Inflammatory macrophage treated with lipopolysaccharide for 4 hours (primary cell): ENCODE measurements at places on chromosomes 1 and 21.
A peak's percentile ranks its signal among the peaks of the same experiment; 100 is the strongest.

- DNase-seq, result no peak
Measured at GRCh38 chr1:101298663-101299062, 61.8 kb downstream of the S1PR1 start.

GRCh38 chr1:194684636-194685035 is 1498.2 kb upstream of the B3GALT2 start:
- DNase-seq, result no peak

GRCh38 chr1:218456444-218456843 is 111.3 kb downstream of the TGFB2 start:
- DNase-seq, result peak; percentile 48

DNA sequence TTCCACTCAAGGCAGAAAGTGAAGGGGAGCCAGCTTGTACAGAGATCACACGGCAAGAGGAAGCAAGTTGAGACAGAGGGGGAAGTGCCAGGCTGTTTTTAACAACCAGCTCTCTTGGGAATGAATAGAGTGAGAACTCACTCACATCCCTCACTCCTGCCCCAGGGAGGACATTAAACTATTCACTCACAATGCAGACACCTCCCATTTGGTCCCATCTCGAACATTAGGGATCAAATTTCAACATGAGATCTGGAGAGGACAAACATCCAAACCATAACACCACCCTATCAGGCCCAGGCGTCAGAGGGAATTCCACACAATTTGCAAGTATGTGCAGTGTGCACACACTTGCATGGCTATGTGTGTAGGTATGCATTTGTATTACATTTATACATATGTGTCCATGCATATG is 62.7 kb downstream of the DMAP1 start:
- DNase-seq, result peak; percentile 54

DNA sequence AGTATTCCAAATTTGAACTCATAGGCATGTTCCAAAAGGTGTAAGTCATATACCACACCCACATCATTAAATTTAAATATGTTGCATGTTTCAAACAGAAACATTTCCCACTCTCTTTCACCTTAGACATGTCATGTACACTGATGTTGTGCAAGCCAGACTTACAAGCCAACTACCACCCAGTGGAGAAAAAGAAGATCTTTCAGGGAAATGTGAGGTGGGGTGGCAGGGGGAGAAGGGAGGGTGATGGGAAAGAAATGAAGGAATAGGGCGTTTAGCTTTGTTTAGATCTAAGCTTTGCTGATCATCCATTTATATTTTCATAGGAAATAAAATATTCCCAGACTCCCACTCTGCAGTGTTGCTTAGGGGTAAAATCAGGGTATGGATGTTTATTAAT is 1.6 kb downstream of the NEGR1 start:
- no peak for DNase-seq

- peak; percentile 4 for DNase-seq
Measured at GRCh38 chr1:8941906-8942305, 3.8 kb upstream of the CA6 start.

DNA sequence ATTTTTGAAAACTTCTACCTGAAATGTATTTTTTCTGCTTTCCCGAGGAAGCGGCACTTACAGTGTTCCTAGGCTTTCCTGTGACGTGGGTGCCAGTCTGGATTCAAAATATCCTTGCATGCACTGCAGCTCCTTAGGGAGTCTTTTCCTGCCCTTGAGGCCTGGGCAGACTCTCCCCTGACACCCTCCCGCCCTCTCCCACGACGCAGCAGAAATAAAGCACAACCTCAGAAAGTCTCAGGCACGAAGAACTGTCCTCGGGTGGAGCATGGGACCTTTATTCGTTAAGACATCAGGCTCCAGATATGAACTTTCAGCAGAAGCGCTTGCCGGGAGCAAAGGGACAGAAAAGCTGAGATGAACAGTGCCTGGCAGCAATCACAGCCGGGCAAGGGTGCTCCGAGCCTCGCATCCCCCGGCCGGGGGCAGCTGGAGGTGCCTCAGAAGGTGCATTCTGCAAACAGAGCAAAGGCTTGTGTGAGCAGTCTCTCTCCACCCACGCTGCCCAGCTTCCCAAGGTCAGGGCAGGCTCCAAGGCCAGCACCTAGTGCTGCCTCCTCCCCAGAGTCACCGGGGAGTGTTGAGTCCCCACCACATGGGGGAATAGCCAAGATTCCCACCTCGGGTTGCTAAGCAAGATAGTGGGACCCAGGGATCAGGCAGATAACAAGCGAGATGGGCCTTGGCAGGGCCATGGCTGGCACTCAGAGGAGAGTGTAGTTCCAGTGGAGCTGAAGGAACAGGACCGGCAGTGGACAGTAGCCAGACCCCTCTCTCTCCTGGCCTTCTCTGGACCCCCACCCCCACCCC is 3.2 kb downstream of the TFF3 start:
- no peak for DNase-seq

- no peak for DNase-seq
Measured at GRCh38 chr1:246503341-246503740, 3.7 kb downstream of the SMYD3 start.

DNA sequence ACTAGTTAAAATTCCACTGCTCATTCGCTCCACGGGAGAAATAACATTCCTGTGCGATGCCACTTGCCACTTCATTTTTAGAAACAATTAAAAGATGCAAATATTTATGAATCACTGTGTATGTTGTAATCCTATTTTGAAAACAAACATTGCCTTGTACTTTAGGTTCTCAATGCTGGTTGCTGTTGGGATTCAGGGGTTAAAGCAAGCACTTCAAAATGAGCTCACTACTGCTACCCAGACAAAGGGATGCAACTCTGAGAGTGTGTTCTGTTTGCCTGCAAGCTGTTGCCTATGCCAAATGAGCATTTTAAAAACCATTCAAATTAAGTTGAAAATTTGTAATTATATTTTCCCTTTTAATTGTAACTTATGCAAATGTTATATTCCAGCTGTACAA is 87.5 kb downstream of the RWDD3 start:
- no peak for DNase-seq

DNA sequence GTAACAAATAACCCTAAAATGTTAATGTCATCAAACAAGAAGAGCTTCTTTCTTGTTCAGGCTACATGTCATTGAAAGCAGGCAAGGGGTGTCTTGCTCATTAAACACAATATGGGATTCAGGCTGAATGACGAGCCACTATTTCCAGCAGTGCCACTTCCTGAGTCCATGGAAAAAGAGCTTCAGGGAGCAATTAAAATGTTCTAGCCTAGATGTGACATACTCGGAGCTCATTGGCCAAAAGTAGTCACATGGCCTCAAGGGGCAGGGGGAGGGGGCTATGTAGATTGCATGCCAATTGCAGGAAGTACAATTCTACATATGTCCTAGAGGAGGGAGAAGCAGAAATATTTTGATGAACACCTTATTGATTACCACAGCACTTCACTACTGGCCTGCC is 685.3 kb upstream of the ADGRL2 start:
- DNase-seq, result no peak

DNA sequence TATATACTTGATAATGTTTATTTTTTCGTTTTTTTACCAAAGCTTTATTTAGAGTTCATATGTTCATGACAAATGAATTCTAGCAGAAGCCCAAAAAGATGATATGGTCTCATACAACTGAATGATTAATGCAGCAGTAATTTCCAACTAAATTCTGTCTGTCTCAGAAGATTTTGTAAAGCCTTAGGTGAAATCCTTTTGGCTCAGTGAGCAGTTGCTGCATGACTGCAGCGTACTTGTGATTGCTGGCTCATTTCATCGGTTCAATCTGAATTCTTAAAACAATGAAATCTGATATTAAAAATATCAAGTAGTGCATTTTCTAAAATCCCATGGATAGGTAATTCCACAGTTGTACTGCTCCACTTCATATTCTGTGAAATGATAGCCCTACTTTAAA is 73.2 kb downstream of the AK5 start:
- DNase-seq, result no peak

DNA sequence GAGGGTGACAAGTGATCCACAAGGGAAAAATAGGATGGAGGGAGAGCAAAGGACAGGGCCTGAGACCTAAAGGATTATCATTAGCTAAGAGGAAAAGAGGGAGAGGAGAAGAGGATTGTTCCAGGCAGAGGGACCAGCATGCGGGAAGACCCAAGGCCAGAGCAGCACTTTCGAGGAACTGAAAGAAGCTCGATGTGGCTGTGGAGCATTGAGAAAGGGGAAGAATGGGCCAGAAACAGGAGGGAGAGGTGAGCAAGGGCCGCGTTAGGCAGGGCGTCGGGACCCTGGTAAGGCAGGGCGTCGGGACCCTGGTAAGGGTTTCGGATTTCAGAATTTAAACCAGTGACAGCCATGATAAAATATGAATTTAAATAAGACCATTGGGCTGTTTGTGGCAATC is 22.8 kb upstream of the CSF1 start:
- DNase-seq, result peak; percentile 74

GRCh38 chr1:33005838-33006421 is 30.8 kb downstream of the AK2 start:
- DNase-seq, result no peak

- DNase-seq, result no peak
Measured at GRCh38 chr1:245428681-245429080, 273.9 kb downstream of the KIF26B start.

GRCh38 chr1:32998997-32999396 is 34.4 kb upstream of the RNF19B start:
- no peak for DNase-seq

DNA sequence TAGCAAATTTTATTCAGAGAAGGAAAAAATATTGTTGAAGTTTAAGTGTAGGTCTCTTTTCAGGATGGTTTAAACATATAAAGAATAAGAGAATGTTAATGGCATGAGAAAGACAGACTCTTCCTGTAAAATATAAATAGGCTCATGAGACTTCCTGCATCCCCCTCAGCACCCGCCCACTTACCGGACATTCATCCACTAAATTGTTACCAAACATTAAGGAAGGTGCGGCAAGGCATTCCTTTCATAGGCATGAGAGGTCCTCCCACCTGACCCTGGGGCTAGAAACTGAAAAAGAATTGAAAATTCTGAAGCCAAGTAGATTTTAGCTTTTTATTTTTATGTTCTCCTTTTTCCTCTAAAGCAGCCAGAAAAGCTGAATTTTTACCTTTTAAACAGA is 10.6 kb upstream of the USP1 start:
- DNase-seq, result peak; percentile 29

GRCh38 chr1:4131734-4132133 is 231.7 kb upstream of the C1orf174 start:
- DNase-seq, result no peak

DNA sequence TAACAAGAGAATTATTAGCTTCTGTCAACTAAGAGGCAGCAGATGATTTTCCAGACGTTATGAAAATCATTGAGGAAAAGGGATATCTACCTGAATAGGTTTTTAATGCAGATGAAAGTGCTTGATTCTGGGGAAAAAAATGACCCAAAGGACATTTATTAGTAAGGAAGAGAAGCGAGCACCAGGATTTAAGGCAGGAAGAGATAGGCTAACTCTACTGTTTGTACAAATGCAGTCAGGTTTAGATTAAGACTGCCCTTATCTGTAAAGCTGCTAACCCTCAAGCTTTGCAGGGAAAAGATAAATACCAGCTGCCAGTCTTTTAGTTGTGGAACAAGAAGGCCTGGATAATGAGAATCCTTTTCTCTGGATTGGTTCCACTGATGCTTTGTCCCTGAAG is 33.0 kb upstream of the LRIG2 start:
- DNase-seq, result no peak

DNA sequence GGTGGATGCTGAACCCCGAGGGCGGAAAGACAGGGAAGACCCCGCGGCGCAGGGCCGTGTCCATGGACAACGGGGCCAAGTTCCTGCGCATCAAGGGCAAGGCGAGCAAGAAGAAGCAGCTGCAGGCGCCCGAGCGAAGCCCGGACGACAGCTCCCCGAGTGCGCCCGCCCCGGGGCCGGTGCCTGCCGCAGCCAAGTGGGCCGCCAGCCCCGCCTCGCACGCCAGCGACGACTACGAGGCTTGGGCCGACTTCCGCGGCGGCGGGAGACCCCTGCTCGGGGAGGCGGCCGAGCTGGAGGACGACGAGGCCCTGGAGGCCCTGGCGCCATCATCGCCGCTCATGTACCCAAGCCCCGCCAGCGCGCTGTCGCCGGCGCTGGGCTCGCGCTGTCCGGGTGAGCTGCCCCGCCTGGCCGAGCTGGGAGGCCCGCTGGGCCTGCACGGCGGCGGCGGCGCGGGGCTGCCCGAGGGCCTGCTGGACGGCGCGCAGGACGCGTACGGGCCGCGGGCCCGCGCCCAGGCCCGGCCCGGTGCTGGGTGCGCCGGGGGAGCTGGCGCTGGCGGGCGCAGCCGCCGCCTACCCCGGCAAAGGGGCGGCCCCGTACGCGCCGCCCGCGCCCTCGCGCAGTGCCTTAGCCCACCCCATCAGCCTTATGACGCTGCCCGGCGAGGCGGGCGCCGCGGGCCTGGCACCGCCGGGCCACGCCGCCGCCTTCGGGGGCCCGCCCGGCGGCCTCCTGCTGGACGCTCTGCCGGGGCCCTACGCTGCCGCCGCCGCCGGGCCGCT is 20.7 kb downstream of the FOXO6 start:
- peak; percentile 9 for DNase-seq

- DNase-seq, result no peak
Measured at GRCh38 chr1:115476616-115477015, 138.6 kb upstream of the NGF start.
